Muscle of arm (tissue), 14 donors: ENCODE measurements at places on chromosomes 3 and 15.
A peak's percentile ranks its signal among the peaks of the same experiment; 100 is the strongest.

DNA sequence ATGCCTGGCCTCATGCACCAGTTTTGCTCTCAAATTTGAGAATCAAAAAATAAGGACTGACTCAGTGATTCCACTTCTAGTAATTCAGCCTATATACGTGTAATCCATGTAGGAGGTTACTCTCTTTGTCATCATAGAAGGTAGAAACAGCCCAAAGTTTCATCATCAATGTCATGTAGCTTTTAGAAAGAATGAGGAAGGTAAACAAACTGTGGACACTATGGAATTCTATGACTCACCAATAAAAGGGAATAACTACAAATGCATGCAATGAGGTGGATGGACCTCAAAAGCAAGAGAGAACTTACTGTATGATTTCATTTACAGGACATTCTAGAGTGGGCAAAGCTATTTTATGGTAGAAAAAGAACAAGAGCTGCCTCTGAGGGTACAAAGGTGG lies 93.2 kb upstream of the LRIG1 start:
- DNase-seq = no peak

DNA sequence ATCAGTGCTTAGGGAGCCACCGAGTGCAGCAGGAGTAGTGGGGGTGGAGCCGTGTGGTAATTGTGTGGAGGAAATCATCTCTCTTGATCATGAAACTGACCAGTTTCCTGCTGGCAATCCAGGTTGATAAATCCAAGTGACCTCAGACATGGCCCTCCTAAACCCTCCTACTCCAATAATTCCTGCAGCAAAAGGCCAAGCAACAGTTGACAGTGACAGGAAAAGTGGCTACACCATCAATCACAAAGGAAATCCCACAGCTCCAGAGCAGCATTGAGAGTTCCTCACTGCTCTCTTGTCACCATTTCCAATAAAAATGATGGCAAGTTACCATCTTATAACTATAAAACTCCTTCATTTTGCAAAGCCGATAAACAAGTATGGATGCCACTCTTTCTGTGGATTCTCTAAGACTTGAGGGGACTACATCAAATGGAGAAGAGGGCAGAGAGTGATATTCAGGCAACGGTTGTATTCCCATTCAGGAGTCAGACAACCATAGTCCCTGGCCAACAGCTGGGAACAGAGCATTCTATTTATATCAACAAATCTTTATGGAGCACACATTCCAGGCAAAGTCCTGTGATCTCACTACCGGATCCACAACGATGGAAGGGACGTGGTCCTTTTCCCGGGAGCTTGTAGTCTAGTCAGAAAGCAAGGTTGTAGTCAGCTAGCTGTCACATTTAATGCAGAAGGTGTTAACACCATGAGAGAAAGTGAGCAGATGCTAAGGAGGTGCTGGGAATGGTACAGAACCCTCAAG lies 312.5 kb upstream of the CTNNB1 start:
- DNase-seq = no peak

GRCh38 chr3:85560088-85560785 lies 601.4 kb downstream of the CADM2 start:
- DNase-seq = peak; percentile 27

DNA sequence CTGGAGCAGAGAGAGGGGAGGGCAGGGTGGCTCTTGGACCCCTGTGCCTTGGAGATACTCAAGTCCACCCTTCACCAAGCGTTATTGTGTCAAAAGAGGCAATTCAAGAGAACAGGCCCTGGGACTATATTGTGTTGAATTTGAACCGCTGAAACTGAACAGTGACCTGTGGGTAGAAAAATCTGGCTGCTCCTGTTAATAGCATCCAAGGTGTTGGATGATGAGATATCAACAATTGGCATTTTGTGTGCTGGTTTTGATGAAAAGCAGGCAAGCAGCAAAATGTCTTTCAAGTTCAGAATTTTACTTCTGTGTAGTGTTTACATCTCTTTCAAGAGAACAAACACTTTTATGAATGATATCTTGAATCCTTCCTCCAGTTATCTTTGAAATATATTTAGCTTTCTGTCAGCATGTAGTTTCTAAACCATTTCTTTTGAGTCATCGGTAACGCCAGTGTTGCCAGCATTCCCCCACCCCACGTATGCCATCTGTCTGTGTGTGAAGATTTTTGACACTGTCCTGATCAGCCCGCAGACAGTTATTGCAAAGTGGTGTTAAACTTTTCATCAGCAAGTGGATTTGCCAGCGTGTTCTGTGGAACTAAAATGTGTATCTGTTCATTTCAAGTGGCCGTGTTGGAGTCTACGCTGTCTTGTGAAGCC lies 34.8 kb downstream of the PDHB start:
- DNase-seq = no peak

DNA sequence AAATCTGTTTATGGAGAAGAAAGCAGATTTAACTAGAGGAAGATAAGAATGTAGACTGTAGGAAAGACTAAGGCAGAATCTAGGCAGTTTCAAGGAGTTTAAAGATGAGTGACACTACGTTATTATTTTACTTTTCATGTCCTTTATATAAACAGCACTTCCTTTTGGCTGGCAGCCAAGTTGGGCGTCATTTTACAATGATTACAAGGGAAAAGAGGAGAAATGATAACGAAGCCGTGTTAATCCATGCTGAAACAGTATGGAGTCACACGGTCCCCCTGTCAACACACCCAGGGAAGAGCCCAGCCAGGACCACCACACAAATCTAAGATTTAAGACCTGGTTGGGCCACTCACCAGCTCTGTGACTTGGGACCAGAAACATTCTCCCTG lies 83.7 kb upstream of the NEO1 start:
- DNase-seq = no peak

GRCh38 chr3:32553459-32553858 lies 17.2 kb downstream of the DYNC1LI1 start:
- no peak for DNase-seq

- DNase-seq = no peak
Measured at GRCh38 chr3:102136183-102136582, 286.9 kb downstream of the NFKBIZ start.

DNA sequence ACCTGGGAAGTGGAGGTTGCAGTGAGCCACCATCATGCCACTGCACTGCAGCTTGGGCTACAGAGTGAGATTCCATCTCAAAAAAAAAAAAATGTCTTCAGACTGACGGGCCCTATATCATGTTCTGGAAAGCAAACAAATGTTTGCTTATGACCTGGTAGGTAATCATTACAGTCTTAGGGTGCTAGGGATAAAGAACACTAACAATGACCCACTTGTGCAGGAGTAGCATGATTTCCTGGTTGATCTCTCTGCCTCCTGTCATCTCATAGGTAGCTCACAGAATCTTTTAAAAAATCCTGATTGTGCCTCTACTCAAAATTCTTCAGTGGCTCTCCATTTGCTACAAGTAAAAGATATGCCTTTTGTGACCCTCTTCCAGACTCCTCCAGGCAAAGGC lies 74.5 kb upstream of the TSPAN3 start:
- DNase-seq = no peak

GRCh38 chr3:131555456-131555855 lies 52.7 kb upstream of the MRPL3 start:
- no peak for DNase-seq

DNA sequence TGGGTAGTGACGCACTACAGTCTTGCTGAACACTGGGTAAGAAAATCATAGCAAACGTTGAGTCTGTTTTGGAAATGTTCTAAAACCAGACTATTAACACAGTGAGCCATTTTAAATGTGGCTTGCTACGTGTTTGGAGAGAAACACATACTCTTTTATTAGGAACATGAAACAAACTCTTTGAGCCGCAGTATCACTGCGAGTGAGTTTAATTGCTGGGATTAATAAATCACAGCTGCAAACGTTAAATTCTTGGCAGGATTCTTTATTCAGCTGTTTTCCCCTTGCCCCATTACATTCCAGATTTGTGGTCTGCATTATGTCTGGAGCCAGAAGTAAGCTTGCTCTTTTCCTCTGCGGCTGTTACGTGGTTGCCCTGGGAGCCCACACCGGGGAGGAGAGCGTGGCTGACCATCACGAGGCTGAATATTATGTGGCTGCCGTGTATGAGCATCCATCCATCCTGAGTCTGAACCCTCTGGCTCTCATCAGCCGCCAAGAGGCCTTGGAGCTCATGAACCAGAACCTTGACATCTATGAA lies 33.6 kb downstream of the BTD start:
- DNase-seq = peak; percentile 54

DNA sequence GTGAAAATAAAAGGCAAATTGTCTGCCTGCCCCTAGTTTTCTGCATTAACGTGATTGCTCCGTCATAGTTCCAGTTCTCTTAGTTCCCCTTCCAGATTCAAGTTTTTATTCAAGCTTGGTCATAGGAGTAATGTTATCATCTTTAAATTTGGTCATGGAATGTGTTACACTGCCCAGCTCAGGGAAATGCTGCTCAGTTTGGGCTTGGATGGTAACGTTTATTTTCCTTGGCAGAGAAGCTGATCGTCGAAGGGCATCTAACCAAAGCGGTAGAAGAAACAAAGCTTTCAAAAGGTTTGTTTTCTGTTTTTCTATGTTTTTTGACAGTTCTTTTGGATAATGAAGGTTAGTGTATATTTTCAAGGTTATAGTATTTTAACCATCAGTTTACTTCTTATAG lies 118.4 kb upstream of the FLNB start:
- DNase-seq = no peak

GRCh38 chr3:29933802-29934490 lies 653.1 kb downstream of the RBMS3 start:
- DNase-seq = peak; percentile 43
